ENCODE measurements at places on chromosomes 3 and 15.
A peak's percentile ranks its signal among the peaks of the same experiment; 100 is the strongest.

GRCh38 chr3:171157980-171158379 is 131.5 kb upstream of the SLC2A2 start:
- no peak for DNase-seq

DNA sequence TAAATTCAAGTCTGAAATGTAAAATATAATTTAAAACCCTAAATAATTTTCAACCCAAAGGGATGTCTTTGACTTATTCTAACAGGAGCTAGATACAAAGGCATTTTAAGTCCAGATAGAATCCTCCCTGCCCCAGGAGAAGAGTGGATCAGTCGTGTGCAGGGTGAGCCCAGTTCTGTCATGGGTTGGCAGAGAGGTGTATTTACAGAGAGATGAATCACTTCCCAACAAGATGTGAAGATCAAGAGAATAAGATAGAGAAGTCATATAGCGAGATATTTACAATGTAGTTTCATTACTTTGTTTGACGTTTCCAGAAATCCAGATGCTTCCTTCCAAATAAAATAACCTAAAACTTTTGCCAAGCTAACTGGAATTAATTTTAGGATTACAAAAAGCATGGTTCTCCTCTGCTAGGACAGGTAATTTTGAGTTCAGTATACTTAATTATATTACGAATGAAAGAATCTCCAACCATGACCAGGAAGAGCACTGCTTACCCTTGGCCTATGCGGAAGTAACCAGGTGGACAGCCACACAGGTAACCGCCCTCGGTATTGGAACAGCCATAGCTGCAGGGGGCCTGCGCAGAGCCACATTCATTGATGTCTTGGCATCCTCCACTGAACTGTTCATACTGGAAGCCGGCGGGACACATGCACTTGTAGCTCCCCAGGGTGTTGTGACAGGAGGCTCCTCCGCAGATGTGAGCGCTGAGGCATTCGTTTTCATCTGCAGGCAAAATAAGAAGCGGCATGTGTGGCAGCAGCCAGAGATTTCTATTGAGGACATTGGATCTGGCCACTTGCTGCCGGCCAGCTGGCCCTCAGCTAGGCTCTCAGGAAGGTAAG is 84.0 kb downstream of the DUT start:
- DNase-seq, result no peak

DNA sequence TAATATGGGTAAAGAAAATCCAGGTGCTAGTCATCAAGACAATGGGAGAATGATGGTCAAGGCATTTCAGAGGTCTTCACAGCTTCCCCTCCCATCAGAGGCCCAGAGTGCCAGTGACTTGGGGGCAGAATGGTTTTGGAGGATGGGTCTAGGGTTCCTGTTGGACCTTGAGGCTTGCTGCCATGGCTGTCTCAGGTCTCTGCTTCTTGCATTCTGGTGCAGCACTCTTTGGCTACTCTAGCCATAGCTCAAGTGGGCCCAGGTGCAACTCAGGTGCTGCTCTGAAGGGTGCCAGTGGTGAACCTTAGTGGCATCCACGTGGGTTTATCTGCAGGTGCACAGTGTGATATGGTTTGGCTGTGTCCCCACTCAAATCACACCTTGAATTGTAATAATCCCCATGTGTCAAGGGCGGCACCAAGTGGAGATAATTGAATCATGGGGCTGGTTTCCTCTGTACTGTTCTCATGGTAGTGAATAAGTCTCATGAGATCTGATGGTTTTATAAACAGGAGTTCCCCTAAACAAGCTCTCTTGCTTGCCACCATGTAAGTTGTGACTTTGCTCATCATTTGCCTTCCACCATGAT is 48.5 kb upstream of the PEX5L start:
- no peak for DNase-seq

DNA sequence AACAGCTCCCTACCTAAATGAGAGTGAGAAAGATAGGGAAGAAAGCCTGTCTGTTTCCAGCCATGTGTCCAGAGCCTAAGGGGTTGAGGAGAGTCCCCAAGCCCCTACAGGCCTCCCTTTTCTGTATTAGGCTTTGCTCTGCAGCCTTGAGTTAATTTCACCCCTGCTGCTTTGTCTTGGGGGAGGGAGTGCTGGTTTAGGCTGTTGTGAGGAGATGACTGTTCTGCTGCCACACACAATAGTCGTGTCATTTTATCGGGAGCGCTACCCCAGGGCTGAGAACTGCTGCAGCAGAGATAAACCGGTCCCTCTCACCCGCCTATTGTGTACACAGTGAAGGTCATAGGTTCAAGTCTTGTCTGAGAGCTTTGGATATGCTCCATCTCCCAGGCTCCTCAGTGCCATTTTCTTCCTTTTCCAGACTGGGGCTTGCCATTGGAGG is 1.4 kb downstream of the ZNF609 start:
- DNase-seq, result no peak

DNA sequence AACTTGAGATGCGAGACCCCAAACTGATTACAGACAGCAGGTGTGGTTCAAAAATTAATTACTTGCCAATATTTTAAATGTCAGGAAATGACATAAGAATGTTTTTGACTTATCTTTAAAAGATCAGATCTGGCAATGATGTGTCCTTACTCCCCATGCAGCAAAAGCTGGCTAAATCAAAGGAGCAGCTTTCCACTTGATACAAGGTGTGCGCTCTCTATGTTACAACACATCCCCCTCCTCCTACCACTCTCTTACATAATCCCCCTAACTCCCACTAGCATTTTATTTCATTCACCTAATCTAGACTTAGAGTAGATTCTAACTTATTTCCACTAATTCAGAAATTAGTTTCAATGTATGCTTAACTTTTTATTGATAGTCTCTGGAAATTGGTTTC is 609.0 kb downstream of the GRM7 start:
- no peak for DNase-seq

- DNase-seq, result no peak
Measured at GRCh38 chr3:143084856-143085731, 34.5 kb upstream of the CHST2 start.

- no peak for DNase-seq
Measured at GRCh38 chr3:103470498-103470897, 1035.7 kb downstream of the ZPLD1 start.

GRCh38 chr3:126209741-126210140 is 29.4 kb upstream of the ALDH1L1 start:
- no peak for DNase-seq

DNA sequence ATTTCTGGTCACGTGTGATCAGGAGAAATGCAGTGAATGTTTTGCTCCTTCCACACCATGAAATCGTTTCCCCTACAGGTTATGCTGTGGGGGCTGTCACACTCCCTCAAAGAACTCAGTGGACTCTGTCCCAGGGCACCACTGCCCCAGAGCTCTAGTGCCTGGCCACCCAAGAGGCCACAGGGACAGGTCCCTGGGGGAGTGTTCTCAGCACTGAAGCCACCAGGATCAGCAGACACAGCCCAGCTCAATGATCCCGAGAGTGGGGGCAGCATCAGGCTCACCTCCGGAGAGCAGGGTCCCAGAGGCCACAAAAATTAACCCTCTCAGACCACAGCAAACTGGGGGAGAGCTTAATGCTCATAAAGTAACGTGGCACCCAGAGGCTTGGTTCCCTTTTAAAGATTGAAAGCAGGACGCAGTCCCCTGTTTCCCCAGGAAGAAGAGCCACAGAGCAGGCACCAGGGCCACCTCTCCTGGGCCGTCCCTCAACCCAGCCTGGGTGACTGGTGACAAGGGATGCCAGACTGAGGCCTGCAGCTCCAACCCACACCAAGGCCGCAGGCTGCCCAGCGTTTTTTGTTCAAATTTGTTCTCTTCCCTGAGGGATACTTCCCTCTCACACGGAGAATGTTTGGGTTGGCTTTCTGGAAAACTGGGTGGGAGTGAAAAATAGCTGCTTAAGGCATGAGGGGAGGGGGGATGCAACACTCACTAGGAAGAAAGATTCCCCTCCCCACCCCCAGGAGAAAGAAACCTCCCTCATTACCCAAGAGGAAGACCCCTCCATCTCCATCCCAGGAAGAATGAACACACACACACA is 123.3 kb upstream of the IGF1R start:
- DNase-seq, result no peak

- DNase-seq, result no peak
Measured at GRCh38 chr3:127180859-127181258, 12.1 kb upstream of the PRR23E start.

DNA sequence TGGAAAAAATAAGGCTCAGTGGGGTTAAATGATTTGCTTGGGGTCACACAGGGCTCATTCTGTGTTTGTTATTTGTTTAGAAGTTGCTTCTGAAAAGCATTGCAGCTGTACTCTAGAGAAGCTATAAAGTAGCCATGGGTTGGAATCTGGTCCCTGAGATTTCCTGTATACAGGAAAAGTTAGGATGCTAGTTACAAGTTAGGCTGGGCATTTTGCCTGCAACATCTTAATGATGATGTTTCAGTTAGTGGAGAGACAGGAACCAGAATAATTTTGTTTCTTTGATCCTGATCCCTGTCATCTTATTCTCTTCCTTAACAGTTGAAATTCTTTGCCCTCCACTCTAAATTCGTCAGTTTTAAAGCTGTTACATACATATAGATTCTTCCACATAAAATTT is 445.3 kb downstream of the OTOL1 start:
- DNase-seq, result no peak

DNA sequence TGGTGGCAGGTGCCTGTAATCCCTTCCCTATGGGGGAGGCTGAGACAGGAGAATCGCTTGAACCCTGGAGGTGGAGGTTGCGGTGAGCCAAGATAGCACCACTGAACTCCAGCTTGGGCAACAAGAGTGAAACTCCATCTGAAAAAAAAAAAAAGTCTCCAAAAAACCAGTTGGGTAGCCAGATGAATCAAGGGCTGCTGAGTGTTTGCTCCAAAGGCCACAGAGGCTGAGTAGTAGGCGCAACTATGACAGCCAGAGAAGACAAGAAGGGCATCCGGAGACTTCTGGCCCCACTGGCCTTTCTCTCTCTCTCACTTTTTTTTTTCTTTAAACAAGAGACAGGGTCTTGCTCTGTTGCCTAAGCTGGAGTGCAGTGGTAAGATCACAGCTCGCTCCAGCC is 131.8 kb downstream of the SMAD6 start:
- DNase-seq, result no peak

DNA sequence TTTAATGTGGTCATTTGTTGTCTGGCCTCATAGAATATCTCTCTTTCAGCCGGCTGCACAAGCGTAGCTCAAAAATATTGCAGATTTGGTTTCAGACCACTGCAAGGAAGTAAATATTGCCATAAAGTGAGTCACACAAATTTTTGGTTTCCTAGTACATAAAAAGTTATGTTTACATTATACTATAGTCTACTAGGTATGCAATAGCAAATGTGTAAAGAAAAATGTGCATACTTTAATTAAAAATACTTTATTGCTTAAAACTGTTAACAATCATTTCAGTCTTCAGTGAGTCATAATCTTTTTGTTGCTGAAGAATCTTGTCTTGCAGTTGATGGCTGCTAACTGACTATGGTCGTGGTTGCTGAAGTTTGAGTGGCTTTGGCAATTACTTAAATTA is 425.1 kb upstream of the ROBO1 start:
- no peak for DNase-seq

DNA sequence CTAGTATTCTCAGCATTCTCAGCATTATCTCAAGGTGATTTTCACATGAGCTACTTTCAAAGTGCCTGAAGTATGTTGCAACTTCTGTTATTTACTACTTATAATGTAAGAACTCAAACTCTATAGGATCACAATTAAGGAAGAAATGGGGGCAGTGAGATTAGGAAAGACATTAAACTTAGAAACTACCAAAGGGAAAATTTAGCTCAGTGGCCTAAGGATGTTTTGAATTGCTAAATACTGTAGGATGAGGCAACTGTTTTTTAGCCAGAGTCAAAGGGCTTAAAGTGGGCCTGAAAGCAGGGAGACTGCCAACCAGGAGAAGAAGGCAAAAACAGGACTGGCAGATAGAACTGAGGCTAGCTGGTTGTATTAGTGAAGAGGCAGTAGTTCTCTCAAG is 55.5 kb upstream of the MBNL1 start:
- DNase-seq, result no peak

DNA sequence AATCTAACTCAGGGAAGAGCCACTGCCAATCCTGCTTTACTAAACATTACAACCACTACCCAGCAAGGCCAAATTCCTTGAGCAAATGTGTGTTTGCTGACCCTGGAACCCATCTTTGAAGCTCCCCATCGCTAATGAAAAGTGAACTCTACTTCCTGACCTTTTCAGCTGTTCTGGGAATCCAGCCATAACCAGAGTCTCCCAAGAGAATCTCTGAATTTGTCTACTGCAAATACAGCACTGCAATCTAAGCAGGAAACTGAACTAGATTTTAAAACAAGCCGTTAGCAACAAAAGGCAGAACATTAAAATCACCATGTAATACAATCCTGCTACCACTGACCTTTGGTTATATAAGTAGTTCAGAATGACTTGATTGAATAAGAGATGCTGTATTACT is 309.2 kb downstream of the MAGI1 start:
- DNase-seq, result peak; percentile 70

DNA sequence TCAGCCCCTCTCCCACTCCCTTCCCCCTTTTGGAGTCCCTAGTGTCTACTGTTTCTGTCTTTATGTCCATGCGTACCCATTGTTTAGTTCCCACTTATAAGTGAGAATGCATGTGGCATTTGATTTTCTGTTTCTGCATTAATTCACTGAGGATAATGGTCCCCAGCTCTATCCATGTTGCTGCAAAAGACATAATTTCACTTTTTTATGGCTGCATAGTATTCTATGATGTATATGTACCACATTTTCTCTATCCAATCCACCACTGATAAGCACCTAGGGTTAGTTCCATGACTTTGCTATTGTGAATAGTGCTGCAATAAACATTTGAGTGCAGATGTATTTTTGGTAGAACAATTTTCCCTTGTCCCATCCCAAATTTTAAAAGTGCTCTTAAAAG is 34.2 kb upstream of the RSL24D1 start:
- DNase-seq, result no peak

DNA sequence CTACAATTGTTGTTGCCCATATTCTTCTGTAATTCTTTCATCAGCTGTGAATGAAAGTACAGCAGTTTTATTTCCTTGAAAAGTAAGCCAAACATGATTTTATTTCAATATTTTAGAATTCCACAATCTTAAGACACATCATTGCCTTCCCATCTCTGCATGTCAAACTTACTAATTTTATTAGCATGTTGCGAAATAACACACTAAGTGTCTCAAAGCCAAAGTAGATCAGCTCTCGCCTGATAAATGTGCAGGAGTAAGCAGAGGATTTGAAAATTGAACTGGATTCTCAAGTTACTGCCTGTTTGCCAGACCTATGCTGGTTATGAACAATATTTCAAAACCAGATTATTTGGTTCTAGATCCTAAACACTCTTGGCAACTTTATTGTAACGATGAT is 25.7 kb downstream of the TGFBR2 start:
- DNase-seq, result no peak
